ENCODE measurements at places on chromosomes 2 and 18. TPM values are rescaled to one million over a fixed set of nuclear protein-coding genes. Genes with fewer than 3 reads are reported as not detected.

The IL36A gene
- total RNA-seq, result not detected

The ASPRV1 gene
- total RNA-seq, result 0.64 TPM

The SP140 gene
- total RNA-seq, result 0.10 TPM

The FAM136A gene
- total RNA-seq, result 35.6 TPM

The MC2R gene
- not detected for total RNA-seq

The CABLES1 gene
- total RNA-seq, result 51.2 TPM

The LOXHD1 gene
- not detected for total RNA-seq

The PROM2 gene
- total RNA-seq, result 4.8 TPM

The NEU4 gene
- total RNA-seq, result 0.29 TPM

The GAD1 gene
- not detected for total RNA-seq

The MOGAT1 gene
- total RNA-seq, result not detected

The STAT4 gene
- total RNA-seq, result 0.44 TPM

The LIMS3 gene
- total RNA-seq, result 35.2 TPM

The SP100 gene
- total RNA-seq, result 146 TPM

The ALPG gene
- not detected for total RNA-seq

The FKBP7 gene
- total RNA-seq, result 26.2 TPM

The C1D gene
- 11.8 TPM for total RNA-seq

The ZNF516 gene
- total RNA-seq, result 26.8 TPM

The GALNT3 gene
- 3.2 TPM for total RNA-seq

The C2orf15 gene
- total RNA-seq, result 0.41 TPM

The CSRNP3 gene
- total RNA-seq, result 0.47 TPM

The GPR17 gene
- not detected for total RNA-seq

The TSPYL6 gene
- total RNA-seq, result 0.06 TPM

The FAHD2B gene
- total RNA-seq, result 3.6 TPM

The CNTNAP5 gene
- total RNA-seq, result not detected

The KRTCAP3 gene
- total RNA-seq, result not detected

The ASXL3 gene
- total RNA-seq, result 0.47 TPM

The TBR1 gene
- not detected for total RNA-seq

The NT5DC4 gene
- not detected for total RNA-seq

The PSMA8 gene
- total RNA-seq, result not detected

The FOXI3 gene
- total RNA-seq, result not detected

The SRD5A2 gene
- total RNA-seq, result not detected

The SERPINB12 gene
- not detected for total RNA-seq

The ITPRIPL1 gene
- total RNA-seq, result 2.0 TPM

The RFTN2 gene
- 4.6 TPM for total RNA-seq

The PPP4R1 gene
- 98.1 TPM for total RNA-seq

The C2orf92 gene
- 0.78 TPM for total RNA-seq

The ANKRD23 gene
- 1.6 TPM for total RNA-seq

The PCARE gene
- not detected for total RNA-seq

The TUBA3D gene
- total RNA-seq, result not detected

The SP9 gene
- not detected for total RNA-seq

The EVX2 gene
- total RNA-seq, result not detected

The HOXD12 gene
- not detected for total RNA-seq

The FEV gene
- not detected for total RNA-seq

The TRIM43 gene
- not detected for total RNA-seq

The DSEL gene
- total RNA-seq, result 7.6 TPM

The DUSP19 gene
- total RNA-seq, result 1.4 TPM

The FIGN gene
- total RNA-seq, result 4.7 TPM

The SLC23A3 gene
- 1.3 TPM for total RNA-seq

The MYO1B gene
- 232 TPM for total RNA-seq

The CCT7 gene
- total RNA-seq, result 334 TPM
